ENCODE measurements at places on chromosomes 6 and 20.

DNA sequence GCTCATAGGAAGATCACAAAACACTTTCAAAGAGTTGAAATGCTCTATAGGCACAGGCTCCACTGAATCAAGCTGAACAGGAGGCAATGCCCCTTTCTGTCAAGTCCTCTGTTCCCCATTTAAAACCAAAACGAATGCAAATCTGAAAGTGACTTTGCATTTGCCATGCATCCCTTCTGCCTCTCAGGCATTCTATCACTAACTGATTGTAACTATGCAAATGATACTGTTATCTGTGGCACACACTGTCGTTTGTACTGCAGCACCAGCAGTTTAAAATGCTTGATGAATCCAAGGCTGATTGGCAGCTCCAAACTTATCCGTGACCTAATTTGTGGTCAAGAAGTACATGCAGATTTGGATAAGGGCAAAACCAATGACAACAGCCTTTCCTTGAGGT is 1067.5 kb upstream of the MAP3K7 start:
- no peak for DNase-seq

DNA sequence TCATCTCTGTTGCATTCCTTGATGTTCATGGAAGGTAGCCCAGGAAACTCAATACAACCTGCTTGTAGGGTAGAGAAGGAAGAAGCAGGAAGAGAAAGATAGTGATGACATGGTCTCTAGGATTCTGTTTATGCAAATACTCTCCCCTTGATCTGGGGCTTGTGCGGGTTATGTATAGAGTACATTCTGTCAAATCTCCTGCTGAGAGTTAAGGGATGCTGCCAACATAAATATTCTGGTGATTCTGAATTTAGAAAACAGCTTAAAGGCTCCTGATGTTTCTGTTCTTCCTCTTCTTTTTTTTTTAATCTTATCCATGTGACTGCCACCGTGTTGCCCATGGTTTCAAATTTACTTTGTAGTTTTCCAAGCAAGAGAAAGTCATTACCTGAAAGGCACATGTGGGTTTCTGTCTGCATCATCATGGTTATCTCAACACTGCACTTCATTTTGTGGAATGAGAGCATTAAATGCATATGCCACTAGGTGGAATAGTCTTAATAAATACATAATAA is 150.6 kb downstream of the RPS12 start:
- DNase-seq: no peak

DNA sequence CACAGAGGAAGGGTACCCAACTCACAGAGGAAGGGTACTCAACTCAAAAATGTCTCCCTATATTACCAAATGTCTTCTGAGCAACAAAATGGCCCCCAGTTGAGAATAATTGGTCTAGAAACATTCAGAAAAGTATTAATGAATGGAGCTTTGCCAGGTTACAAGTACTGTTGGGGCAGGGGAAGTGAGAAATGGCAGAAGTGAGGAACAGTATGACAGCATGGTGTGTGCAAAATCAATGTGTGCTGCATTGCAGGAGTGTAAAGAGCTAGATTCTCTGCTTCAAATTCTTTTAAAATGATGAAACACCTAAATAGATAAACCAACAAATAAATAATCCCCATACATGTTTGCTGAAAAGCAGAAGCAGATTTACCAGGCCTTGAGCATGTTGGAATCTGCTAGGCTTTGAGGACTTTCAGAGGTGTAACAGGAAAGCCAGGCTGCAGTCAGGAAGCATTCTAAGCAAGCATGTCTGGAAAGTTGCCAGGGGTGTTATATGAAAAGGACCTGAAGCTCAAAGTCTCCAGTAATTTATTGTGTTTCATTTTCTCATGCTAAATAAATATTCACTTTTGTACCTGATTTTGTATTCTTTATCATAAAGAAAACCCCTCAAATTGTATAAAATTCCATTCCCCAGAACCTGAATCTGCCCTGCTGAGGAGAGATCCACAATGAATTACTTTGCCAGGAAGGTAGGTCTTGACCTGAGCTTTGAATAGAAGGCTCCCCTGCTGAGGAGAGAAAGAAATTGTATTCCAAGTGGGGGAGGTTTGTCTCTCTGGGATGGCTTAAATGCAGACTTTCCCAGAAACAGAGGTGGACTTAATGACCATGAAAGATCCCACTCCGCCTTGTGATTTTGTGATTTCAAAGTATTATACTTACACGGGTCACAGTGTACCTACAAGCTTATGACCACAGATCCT is 265.0 kb upstream of the MARCKS start:
- peak; percentile 32 for DNase-seq

DNA sequence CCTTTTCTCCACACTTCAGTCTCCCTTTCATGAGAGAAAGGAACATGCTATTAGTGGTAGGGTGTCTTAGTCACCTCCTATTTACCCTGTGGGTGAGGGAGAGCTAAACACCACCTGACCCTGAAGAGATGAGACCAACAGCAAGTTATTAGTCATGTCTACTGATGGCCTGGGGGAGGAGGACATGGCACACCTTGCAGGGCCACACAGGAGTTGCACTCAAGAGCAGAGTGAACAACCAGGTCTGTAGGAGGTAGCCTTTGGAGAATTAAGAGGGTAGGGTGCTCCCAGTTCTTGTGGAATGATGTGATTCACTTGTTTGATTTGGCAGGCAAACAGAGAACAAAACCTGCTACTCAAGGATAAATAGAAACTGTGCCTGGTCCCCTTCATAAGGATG is 82.7 kb upstream of the FABP7 start:
- DNase-seq: no peak

- no peak for DNase-seq
Observed at GRCh38 chr6:168095171-168095691, 16.2 kb upstream of the FRMD1 start.

- peak; percentile 68 for DNase-seq
Observed at GRCh38 chr20:36384022-36384619, 78.0 kb downstream of the DLGAP4 start.

DNA sequence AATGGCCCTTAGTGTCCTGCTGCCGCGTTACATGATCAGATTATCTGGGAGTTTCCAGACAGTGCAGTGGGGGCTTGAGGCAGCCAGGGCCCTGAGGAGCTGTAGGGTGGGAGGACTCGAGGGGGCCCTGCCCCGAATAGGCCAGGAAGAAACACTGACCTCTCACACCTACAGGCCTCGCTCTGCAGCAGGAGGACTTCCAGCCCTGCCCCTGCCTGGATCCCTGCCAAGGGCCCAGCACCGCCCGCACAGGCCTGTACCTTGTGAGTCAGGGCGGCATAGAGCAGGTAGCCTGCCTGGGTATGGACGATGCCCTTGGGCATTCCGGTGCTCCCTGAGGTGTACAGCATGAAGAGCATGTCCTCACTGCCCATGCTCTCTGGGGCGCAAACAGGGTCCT is 30.1 kb upstream of the APMAP start:
- DNase-seq: no peak

DNA sequence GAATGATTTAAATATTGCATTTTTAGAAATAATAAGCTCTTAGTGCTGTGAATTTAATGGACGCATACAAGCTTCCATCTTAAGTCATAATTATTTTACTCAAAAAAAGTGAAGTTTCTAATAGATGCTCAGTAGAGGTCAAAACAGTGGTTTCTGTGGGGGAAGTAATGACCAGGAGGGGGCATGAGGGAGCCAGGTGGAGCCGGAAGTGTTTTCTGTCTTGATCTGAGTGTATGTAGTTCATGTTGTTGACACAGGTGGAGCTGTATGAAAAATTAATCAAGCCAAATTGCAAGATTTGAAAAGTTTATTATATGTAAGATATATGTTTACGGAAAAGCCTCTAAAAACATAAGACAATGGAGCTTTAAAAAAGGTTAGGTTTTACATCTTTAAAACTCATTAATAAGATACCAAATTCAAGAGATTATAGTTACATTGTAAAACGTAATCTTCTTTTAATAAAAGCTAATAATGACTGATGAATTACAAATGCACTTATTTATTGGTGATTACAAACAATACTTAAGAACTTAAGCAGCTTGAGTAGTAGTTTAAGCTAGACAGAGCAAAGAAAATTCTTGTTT is 68.0 kb downstream of the PLAGL1 start:
- DNase-seq: peak; percentile 78

DNA sequence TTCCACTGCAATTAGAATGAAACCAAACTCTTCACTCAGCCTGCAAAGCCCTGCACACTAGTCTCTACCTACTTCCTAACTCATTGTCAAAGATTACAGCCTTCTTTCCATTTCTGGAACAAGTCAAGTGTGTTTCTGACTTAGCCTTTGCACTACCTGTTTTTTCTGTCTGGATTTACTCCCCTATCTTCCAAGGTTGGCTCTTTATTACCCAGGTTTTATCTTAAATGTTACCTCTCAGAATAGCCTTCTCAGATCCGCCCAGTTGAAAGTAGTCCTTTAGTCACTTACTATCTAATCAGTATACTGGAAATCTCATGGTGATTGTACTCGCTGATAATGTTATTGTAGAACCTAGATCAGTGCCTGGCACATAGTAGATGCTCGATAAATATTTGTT is 42.7 kb downstream of the TBPL1 start:
- DNase-seq: no peak

GRCh38 chr6:16855460-16855859 is 94.2 kb upstream of the ATXN1 start:
- DNase-seq: no peak

DNA sequence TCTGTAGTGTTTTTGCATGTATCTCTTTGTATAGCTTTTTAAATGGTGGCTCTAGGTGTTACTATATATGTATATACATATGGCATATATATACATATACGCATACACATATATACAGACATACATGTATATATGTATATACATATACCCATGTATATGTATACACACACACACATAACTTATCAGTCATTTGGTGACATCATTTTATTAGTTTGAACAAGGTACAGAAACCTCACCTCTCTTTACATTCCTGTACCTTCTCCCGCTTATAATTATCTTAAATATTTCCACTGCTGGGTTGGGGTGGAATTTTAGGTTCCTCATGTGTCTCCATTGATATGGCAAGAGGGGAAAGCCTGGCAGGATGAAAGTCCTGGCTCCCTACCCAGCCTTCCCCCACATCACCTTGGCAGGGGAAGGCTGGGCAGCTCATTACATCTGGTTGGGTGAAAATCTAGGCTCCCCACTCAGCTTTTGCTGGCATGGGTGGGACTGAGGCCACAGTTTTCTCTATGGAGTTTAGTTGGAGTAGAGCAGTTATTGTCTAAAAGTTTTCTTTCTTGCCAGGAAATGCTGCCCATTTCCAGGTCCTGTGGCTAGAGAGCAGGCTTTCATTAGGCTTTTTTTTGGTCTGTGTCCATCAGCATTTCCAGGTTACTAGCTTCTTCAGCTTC is 7.6 kb downstream of the GLO1 start:
- no peak for DNase-seq

GRCh38 chr20:38246357-38247165 is 14.0 kb downstream of the KIAA1755 start:
- DNase-seq: no peak

DNA sequence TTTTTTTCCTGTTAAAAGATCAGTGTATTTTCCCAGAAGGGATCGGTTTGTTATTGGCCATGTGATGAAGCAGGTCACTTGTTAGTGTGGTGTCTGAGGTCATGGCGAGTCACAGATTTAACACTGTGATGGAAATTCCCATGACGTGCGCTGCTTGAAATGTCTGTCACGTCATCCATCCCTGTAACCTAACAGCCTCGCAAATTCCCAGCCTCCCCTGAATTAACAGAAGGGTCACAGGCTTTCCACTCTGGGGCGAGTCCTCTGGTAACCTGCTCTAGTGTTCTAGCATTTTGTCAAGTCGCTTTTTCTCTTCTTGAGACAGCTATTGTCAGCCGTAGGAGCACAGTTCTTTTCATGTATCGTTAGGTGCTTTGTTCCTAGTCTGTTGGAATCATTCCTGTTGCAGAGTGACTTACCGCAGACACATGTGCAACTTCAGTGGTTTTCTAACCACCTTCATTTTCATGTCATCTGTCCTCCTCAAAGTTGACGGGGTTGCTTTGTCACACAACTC is 137.2 kb downstream of the MAP3K4 start:
- DNase-seq: no peak

GRCh38 chr6:17470938-17471327 is 77.5 kb downstream of the CAP2 start:
- no peak for DNase-seq

DNA sequence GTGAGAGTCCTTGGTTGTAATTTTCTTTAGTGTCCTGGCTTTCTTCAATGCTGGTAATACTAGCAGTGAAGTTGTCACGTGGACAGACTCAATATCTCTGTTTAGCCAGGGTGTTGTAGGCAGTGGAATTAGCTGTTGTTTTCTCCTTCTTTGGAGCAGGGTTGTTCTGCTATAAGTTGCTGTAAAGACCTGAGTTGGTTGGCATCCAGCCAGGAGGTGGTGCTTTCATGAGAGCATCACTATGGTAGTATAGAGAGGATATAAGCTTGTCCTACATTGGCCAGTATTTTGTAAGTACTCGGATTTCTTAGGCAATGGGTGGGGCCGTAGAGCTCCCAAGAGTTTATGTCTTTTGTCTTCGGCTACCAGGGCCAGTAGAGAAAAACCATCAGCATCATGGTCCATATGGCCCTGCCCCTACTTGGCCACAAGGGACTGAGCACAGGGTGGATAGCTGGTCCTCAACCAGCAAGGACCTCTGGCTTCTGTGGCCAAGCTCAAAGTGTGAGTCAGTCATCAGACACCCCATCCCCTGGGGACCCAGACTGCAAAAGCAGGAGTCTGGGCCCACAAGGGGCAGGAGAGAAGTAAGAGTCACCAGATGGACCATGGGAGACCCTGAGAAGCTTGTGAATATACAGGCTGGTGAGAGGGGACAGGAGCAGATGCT is 127.9 kb upstream of the NXT1 start:
- DNase-seq: no peak

- DNase-seq: no peak
Observed at GRCh38 chr6:36757206-36757605, 59.6 kb downstream of the RAB44 start.

DNA sequence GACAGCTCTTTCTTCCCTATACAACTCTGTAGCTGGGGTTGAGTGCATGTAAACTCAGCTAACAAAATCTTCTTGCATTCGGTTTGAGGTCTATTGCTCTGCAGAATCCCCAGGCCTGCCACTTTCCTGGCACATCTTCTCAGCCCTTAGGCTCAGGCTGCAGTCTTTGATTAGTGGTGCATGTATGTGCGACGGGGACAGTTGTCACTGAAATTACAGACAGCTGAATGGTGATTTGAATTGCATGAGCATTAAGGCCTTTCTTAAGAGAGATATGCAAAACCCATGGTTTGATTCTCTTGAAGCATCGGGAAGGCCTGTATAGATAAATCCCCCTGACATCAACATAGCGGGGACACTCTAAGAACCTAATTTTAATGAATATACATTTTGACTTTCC is 222.8 kb downstream of the CDH26 start:
- no peak for DNase-seq

DNA sequence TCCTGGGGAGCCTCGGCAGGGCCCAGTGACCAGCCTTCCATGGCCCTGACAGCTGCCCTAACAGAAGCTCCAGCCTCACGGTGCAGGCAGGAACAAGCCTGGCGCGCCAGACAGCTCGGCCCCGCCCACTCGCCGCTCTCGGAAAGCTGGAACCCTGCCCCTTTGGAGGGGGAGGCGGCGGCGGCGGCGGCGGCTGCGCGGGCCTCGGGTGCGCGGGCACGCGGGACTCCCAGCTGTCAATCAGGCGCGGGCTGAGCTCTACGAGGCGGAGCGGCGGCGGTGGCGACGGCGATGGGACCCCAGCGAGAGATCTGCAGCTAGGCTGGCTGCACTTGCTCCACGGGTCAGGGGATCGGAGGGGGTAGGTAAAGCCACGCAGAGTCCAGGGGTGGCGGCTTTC is at the start of gene NRSN1:
Gene NRSN1 (plus strand): TSS at position 236 of the 400 bp plus-strand sequence. CDS start 8,113 bp downstream, outside the sequence.
- DNase-seq: peak; percentile 22

- DNase-seq: no peak
Observed at GRCh38 chr20:34322267-34323105, 19.3 kb upstream of the AHCY start.

- DNase-seq: peak; percentile 34
Observed at GRCh38 chr6:146543940-146544615, 445 bp downstream of the RAB32 start.

All from HEK293T (cell line).